ENCODE measurements at places on chromosomes 1 and 21. TPM values are rescaled to one million over a fixed set of nuclear protein-coding genes. Genes with fewer than 3 reads are reported as not detected.

DNA sequence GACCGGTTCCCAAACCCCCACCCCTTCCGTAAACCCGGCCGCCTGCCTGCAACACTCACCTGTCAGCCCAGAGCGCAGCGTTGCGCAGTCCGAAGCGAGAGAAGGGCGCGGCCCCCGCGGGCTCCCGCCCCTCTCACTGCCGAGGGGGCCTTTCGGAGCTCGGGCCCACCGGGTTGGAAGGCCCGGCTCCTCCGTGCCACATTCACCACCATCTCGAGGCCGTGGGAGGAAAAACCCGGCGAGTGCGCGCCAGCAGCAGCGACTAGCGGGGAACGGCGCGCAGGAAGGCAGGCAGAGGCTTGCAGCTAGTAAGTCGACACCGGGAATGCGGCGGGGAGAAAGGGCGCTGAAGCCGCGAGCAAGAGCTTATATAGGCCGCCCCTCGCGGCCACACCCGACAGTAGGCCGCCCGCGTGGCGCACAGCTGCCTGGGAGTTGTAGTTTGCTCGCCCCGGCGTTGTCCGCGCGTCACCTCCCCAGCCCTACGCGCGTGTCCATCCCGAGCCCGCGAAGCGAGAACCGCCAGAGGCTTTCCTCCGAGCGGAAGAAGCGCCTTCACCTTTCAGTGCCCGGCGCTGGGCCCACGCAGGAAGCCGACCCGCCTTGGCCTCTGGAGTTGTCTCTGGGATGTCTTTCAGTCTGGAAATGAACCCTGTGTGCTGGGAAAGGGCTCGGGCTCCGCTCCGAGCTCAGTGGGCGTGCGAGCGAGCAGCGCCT is 10.4 kb upstream of the RAB42 start:
- peak; percentile 96 for DNase-seq

DNA sequence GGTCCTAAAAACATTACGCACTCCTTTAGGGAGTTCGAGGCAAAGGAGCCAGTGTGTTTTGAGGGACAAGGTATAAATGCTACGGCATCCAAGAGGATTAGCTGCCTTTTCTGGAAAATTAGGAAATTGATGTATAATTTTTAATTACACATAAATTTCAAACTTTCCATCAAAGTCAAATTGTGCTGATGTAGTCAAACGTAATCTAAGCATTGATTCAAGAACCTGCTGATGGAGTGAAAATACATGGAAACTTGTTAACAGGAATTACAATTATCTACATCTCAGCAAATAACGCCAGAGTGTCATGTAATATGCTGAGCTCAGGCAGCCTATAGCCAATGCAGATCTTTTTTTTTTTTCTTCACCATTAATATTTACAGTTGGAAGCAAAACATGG is 194.5 kb downstream of the CRB1 start:
- DNase-seq, result no peak

DNA sequence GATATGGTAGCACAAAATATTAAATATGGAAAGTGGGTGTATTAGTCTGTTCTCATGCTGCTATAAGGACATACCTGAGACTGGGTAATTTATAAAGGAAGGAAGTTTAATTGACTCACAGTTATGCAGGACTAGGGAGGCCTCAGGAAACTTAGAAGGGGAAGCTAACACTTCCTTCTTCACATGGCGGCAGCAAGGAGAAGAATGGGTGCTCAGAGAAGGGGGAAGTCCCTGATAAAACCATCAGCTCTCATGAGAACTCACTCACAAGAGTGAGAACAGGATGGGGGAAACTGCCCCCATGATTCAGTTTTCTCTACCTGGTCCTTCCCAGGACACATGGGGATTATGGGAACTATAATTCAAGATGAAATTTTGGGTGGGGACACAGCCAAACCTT is 15.8 kb upstream of the BACE2 start:
- DNase-seq, result peak; percentile 0

The FCRL5 gene
- not detected for polyA plus RNA-seq

- no peak for DNase-seq
These were observed 99.1 kb upstream of the RAB3GAP2 start for GRCh38 chr1:220371324-220371723.

DNA sequence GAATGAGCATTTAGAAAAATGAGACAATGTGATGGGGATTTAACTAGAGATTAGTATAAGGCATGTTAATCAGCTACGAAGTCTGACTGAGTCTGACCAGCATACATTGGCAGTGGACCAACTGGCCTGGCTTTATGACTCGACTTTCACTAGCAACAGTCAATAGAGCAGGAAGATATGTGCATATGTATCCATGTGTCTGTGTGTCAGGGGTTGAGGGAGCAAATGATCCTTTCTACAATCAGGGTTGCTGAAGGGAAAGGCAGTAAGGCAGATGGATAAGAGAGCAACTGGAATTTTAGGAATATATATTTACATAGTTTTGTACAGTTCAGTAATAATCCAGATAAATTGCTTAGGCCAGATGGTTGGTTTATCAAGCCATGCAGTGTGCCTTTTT is 645.6 kb downstream of the PLA2G4A start:
- no peak for DNase-seq

The FNDC10 gene
- polyA plus RNA-seq, result 18.2 TPM

GRCh38 chr21:26185021-26185420 is 14.5 kb upstream of the APP start:
- DNase-seq, result no peak

GRCh38 chr1:224377676-224378006 is 21.0 kb downstream of the CNIH4 start:
- no peak for DNase-seq

The ZSWIM5 gene
- polyA plus RNA-seq, result 1.9 TPM

DNA sequence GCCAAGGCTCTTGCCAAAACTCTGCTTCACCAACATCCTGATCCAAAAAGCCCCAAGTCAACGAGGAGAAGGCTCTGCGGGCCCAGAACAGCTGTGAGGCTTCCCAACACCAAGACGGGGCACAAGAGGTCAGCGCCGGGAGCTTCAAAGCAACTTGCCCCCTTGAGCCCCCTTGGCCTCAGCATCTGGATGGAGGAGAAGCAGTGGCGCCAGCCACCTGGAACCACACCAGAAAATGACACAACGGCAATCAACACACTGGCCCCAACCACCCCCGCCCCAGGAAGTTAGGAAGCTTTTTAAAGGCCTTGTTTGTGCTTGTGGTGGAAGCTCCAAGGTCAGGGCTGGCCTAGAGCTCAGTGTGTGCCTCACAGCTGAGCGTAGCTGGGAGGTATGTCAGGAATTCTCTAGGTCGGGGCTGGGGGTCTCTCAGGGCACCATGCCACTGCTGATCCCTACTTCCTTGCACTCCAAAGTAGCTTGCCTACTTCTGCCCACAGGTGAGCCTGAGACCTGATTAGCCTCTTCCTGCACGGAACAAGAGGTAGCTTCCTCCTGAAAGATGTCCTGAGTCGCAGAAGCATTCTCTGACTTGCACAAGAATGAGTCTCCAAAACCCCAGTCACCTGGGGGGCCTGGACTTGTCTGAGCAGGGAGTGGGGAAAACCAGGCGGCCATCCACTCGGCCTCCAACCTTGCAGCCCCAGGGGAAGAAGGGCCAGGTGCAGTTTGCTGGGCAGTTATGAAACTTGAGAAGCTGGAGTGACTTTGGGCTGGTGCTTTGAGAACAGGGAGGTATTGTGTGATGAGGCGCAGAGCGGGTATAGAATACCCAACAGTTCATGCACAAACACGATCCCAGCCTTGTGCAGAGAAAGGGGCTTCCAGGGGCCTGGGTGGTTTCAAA is 9.7 kb upstream of the SRP9 start:
- DNase-seq, result peak; percentile 63
